ENCODE measurements at places on chromosomes 16 and 17.

DNA sequence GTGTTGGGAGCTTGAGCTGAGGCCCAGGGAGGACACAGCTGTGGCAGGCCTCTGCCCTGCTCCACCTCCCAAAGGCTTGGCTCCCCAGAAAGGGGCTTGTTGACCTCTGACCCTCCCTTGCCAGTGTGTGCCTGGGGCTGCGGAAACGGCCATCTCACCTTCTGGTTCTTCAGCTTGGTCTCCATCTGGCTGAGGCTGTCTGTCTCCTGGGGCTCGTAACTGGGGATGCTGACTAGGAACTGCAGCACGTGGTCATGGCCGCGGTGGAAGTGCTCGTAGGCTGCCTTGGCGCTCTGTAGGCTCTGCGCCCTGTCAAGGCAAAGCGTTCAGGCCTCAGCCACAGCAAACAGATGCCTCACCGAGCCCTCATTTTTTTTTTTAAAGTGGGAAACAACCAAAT, 42.7 kb downstream of the UBN1 start:
- no peak for DNase-seq

DNA sequence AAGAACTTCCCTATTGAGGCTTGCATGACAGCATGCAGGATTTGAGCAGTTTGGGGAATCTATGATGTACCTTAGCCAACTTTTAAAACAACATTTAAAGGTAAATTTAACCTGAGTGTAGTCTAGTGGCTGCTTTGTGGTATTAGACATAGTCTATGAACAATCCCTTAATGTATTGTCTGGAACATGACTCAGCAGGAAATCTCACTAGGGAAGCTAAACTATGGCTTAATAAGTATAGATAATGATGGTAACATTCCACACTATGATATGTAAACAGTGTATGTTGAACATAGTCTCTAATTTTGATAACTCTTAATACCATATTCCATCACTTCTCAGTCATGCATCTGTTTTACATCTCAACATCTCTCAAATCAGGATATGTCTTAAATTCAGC, 52.1 kb upstream of the SLC12A3 start:
- no peak for DNase-seq

DNA sequence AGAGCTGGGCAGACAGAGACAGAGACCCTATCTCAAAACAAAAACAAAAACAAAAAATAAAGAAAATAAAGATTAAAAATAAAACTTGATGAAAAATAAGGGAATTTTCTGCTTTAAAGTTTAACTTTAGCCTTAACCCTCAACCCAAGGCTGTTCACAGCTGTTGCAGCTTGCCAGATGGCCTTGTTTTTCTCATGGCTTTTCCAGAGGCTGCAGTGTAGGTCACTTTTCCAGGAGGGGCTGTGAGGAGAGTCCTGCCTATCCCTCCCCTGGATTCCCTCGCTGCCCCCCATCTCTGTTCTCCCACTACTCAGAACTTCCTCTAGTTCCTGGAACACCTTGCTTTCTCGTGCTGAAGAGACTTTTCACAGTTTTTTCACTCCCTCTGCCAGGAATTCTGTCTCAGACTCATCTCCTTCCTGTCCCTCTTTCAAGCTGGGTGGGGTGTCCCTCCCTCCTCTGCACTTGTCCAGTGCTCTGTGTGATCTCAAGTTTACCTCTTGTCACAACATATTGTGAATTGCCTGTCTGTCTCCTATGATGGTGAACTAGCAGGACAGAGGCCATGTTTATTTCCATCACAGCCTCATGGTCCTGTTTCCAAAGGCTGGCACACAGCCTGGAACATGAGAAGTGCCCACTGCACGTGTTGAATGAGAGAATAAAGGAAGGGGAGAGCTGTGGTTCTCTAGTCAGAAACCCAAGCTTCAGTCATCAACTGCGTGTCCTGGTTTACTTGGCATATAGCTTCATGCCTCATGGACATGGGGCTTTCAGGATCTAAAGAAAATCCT, 69.9 kb upstream of the MSI2 start:
- DNase-seq = no peak

DNA sequence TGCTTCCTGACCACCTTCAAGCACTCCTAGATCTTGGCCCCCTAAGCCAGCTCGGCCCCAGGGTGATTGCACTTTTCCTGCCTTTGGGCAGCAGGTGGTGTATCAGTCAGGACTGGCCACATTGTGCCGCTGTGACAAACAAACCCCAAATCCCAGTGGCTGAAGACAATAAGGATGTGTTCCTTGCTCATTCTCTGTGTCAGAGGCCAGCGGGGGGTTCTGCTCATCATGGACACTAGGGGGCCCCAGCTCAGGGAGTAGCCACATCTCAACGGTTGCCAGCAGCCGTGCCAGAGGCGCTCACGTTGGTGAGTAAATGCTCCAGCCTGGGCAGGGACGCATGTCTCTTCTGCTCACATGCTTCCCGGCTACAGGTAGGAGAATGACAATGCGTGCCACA, 60.4 kb downstream of the ZDHHC7 start:
- peak; percentile 60 for DNase-seq

GRCh38 chr17:65515512-65515911, 45.9 kb downstream of the AXIN2 start:
- peak; percentile 43 for DNase-seq

- no peak for DNase-seq
Measured at GRCh38 chr17:82923366-82924113, 83.7 kb upstream of the ZNF750 start.

DNA sequence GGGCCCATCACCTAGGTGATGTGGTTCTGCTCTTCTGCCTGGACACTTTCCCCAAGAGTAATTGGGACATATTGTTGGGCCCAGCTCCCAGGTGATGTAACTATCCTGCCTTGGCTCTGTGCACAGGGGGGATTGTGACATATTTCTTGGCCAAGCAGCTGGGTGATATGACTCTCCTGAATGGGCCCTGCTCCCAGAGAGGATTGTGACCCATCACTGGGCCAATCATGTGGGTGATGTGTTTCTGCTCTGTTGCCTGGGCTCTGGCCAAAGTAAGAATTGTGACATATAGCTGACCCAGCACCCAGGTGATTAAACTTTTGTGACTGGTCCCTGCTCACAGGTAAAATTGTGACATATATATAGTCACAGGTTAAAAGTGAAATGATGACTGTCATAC, 1904.9 kb downstream of the TP53TG3F start:
- DNase-seq = no peak

DNA sequence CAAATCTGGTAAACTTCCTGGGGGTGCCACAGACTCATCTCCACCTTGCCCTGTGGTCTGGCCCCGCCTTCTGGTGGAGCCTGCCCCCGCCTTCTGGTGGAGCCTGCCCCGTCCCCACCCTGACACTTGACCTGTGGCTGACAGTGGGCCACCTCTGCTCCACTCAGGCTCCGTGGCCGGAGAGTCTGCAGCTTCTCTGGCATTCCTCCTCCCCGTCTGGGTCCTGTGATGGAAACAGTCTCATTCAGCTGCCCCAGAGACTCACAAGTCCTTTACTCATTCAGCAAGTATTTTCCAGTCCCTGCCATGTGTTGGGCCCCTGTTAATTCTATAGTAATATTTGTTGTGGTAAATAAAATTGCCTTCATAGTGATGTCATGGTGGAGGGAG, 21.0 kb upstream of the G6PC1 start:
- DNase-seq = no peak

GRCh38 chr16:77499373-77500285, 64.8 kb upstream of the ADAMTS18 start:
- no peak for DNase-seq

Data from H9 (cell line).